Chondrocyte (in vitro differentiated cells): ENCODE measurements at places on chromosomes 12 and 14. TPM values are rescaled to one million over a fixed set of nuclear protein-coding genes. Genes with fewer than 3 reads are reported as not detected.
A peak's percentile ranks its signal among the peaks of the same experiment; 100 is the strongest.

- peaks cover 42% of the 10 kb centered on the region for H3K4me1 ChIP-seq
- H3K27ac ChIP-seq = no peak overlapping the region
- DNase-seq = no peak
- peaks cover 2% of the 10 kb centered on the region for H3K36me3 ChIP-seq
Measured at GRCh38 chr12:46395388-46395787, 22.8 kb upstream of the SLC38A2 start.

CATSPERB gene
- 0.99 to 2.8 TPM (median 2.2 TPM) in 3 replicates for total RNA-seq

DNA sequence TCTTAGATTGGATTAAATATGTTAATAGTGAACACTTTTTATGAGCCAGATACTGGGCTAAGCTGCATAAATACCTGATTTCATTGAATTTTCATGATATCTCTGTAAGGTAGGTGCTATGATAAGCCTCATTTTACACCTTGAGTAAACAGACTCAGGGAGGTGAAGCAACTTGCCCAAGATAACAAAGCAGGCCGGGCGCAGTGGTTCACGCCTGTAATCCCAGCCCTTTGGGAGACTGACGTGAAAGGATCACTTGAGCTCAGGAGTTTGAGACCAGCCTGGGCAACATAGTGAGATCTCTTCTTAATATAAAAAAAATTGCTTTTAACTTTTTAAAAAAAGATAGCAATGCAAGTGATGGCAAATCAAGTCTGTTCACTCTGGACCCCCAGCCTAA is 1.4 kb downstream of the GNB3 start:
- no peak overlapping the region for H3K27ac ChIP-seq
- peaks cover 35% of the 10 kb centered on the region for H3K36me3 ChIP-seq
- no peaks in the 10 kb centered on the region for H3K4me1 ChIP-seq
- no peak overlapping the region for H3K4me3 ChIP-seq
- no peaks in the 10 kb centered on the region for H3K27me3 ChIP-seq

GRCh38 chr12:132592282-132592970 is 18.0 kb downstream of the LRCOL1 start:
- no peaks in the 10 kb centered on the region for H3K36me3 ChIP-seq
- peak overlapping the region; percentile 29 for H3K27ac ChIP-seq
- peaks cover 2% of the 10 kb centered on the region for H3K27me3 ChIP-seq
- H3K4me1 ChIP-seq = peaks cover 21% of the 10 kb centered on the region
- DNase-seq = no peak

NELL2 gene
- total RNA-seq = not detected in 3 replicates

HIF1A gene
- 466 to 676 TPM (median 660 TPM) in 3 replicates for total RNA-seq

GRCh38 chr14:87667659-87668058 is 325.3 kb downstream of the GALC start:
- no peaks in the 10 kb centered on the region for H3K27me3 ChIP-seq
- no peaks in the 10 kb centered on the region for H3K36me3 ChIP-seq
- H3K4me3 ChIP-seq = no peak overlapping the region
- no peak overlapping the region for H3K27ac ChIP-seq
- H3K4me1 ChIP-seq = no peaks in the 10 kb centered on the region
- DNase-seq = no peak

- H3K4me1 ChIP-seq = peaks cover 28% of the 10 kb centered on the region
- H3K27me3 ChIP-seq = no peaks in the 10 kb centered on the region
- no peak overlapping the region for H3K4me3 ChIP-seq
- no peak overlapping the region for H3K27ac ChIP-seq
- peaks cover 3% of the 10 kb centered on the region for H3K36me3 ChIP-seq
- no peak for DNase-seq
Measured at GRCh38 chr12:124004233-124004875, 31.3 kb downstream of the ZNF664 start.

GRCh38 chr12:130775953-130776856 is 60.1 kb upstream of the RIMBP2 start:
- peak overlapping the region; percentile 87 for H3K27ac ChIP-seq
- H3K36me3 ChIP-seq = peaks cover 6% of the 10 kb centered on the region
- H3K4me3 ChIP-seq = peak overlapping the region; percentile 64
- H3K27me3 ChIP-seq = peaks cover under 1% of the 10 kb centered on the region
- peaks cover 26% of the 10 kb centered on the region for H3K4me1 ChIP-seq
- no peak for DNase-seq

MYBPC1 gene
- not detected in 3 replicates for total RNA-seq

DNA sequence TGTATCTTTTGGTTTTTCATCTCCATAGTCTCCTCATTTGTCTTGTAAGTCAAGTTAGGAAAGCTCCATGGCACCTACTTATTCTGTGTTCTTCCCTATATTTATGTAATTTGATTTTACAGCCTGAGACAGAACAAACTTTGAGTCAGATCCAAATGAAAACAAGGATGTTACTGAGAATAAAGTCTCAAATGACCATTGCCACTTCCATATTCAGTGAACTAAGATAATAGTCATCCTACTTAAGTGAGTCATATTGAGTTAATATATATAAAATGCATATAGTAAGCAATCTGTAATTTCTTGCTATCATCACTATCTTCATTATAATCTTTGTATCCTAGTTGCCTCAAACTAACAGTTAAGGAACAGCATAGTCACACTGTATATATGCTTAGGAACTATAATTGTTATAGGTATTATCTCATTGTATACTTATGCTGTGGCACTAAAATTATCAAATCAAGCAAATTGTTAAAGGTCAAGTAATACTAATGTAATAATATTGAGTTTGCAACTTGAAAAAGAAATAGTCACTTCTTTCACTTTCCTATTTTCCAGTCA is 30.8 kb downstream of the TMTC3 start:
- H3K27ac ChIP-seq = peak overlapping the region; percentile 60
- no peak for DNase-seq
- H3K36me3 ChIP-seq = peaks cover 32% of the 10 kb centered on the region
- H3K27me3 ChIP-seq = no peaks in the 10 kb centered on the region
- peaks cover 11% of the 10 kb centered on the region for H3K4me1 ChIP-seq

- H3K27ac ChIP-seq = no peak overlapping the region
- DNase-seq = no peak
- H3K27me3 ChIP-seq = no peaks in the 10 kb centered on the region
- no peaks in the 10 kb centered on the region for H3K36me3 ChIP-seq
- no peak overlapping the region for H3K4me3 ChIP-seq
Measured at GRCh38 chr14:39229222-39229543, 4.5 kb upstream of the MIA2 start.

ANO4 gene
- total RNA-seq = 6.5 to 11.0 TPM (median 9.2 TPM) in 3 replicates

DNA sequence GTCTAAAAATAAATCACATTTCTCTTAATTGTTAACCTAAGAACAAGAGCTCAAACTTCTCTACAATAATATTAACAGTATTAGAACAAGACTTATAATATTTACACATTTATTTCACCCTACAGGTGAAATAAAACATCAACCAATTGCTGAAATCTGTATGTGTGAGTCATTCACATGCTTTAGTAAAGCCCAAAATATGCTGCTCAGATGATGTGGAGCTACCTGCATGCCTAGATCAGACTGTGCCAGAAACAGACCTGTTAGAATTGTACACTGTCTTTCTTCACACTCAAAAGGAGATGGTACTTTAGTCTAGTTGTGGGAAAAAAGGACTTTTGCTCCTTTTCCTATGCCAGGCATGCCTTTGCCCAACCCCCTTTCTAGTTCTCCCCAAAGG is 54.7 kb downstream of the RPS6KA5 start:
- no peaks in the 10 kb centered on the region for H3K4me1 ChIP-seq
- no peak overlapping the region for H3K27ac ChIP-seq

GRCh38 chr14:55599250-55599879 is 19.4 kb downstream of the KTN1 start:
- DNase-seq = no peak
- H3K27me3 ChIP-seq = no peaks in the 10 kb centered on the region
- H3K4me1 ChIP-seq = peaks cover 38% of the 10 kb centered on the region
- no peak overlapping the region for H3K4me3 ChIP-seq
- H3K36me3 ChIP-seq = peaks cover 2% of the 10 kb centered on the region
- no peak overlapping the region for H3K27ac ChIP-seq

DNA sequence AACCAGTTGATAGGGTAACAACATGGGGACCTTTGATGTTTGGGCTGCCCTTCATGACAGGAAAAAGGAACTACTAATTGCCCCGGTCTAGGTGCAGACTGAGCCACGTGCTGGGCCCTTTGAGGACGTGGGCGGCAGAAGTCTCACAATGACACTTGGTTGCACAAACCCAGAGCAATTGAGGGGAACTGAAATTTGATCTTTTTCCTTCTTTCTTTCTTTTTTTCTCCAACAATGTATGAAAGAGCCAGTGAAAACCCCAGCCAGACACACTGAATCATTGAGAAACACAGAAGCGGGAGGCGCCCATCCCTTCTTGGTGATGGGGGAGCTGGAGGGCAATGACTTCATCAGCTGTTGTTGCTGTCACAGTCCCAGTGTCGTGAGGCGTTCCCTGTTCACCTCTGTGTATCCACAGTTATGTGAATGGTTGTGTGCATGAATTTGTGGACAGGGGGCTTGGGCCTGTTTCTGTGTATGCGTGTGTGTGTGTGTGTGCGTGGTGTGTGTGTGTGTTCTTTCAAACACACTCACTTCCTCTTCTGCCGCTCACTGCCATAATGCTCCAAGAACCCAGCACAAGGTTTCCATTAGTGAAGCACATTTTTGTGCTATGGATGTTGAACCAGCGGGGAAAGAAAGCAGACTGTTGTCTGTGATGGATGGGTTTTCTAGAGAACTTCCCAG is 137.5 kb upstream of the CCND2 start:
- H3K4me1 ChIP-seq = peaks cover 13% of the 10 kb centered on the region
- peaks cover 22% of the 10 kb centered on the region for H3K27me3 ChIP-seq
- DNase-seq = no peak

DNA sequence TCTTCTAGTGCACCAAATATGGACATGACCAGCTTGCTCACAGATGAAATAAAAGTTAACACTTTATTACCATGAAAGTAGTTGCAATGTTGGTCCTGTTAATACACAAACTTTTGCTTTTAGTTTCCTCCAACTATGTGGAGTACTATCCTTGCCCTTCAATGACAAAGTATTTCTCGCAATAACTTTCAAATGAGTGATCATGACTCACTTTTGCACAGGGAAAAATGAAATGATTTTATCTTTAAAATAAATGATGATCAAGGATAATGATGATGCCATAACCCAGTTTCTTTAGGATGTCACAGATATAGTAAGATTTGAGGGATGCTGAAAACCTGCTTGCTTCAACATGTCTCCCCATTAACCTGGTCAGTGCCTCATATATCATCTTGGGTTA is 254.0 kb upstream of the KITLG start:
- no peak overlapping the region for H3K27ac ChIP-seq
- peaks cover 4% of the 10 kb centered on the region for H3K36me3 ChIP-seq
- H3K4me3 ChIP-seq = no peak overlapping the region
- DNase-seq = no peak

- no peak for DNase-seq
- no peaks in the 10 kb centered on the region for H3K27me3 ChIP-seq
- H3K27ac ChIP-seq = no peak overlapping the region
- H3K4me1 ChIP-seq = peaks cover 9% of the 10 kb centered on the region
- H3K36me3 ChIP-seq = no peaks in the 10 kb centered on the region
- no peak overlapping the region for H3K4me3 ChIP-seq
Measured at GRCh38 chr12:104387190-104387589, 69.6 kb upstream of the CHST11 start.

DNA sequence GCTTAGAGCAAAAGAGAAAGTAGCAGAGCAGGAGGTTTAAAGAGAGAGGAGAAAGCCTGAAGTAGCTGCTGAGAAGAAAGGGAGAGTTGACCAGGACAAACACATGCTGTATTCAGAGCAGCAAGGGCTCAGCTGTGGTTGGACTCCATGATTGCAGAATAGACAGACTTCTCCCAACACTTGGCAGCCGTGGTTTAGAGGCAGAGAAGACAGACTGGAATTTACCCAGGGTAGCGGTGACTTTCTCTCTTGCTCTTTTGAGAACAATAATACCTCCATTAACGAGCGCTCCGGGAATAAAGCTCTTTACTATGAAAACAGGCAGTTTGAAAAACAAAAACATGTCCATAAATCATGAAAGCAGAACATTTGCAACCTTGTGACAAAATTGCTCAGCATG is 21.4 kb upstream of the IGF1 start:
- no peaks in the 10 kb centered on the region for H3K4me1 ChIP-seq
- H3K27me3 ChIP-seq = peaks cover 17% of the 10 kb centered on the region
- no peak overlapping the region for H3K27ac ChIP-seq
- no peaks in the 10 kb centered on the region for H3K36me3 ChIP-seq

SERPINA10 gene
- not detected in 3 replicates for total RNA-seq

DNA sequence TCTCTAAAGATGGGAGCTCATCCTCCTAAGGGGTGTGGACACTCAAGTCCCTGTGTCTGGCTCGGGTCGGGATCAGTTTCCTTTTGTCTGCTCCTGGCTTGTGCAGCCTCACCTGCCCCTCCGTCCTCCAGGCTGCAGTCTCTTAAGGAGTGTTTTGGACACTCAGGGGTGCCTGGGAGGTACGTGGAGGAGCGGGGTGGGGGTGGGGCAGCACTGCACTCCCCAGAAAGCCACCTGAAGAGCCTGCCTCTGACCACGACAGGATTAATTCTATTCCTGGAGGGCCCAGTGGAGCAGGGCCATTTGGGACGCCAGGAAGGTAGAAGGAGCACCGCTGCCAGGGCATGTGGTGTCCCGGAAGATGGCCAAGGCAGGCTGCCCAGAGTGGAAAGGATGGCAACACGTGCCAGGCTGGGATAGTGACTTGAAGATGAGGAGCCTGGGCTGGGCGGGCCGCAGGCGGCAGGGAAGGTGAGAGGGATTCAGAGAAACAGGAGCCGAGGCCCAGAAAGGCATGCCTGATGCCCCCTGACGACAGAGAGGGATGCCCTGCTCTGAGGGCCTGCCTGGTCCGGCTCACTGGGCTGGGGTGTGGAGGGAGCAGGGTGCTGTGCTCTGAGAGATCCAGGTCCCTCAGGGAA is 14.8 kb upstream of the LRTM2 start:
- peaks cover 32% of the 10 kb centered on the region for H3K4me1 ChIP-seq
- H3K36me3 ChIP-seq = no peaks in the 10 kb centered on the region
- peak; percentile 77 for DNase-seq
- H3K27me3 ChIP-seq = no peaks in the 10 kb centered on the region
- H3K27ac ChIP-seq = no peak overlapping the region

C1RL gene
- 20.3 to 21.0 TPM (median 20.4 TPM) in 3 replicates for total RNA-seq

- H3K4me1 ChIP-seq = no peaks in the 10 kb centered on the region
- H3K27me3 ChIP-seq = peaks cover 2% of the 10 kb centered on the region
- H3K36me3 ChIP-seq = no peaks in the 10 kb centered on the region
- H3K4me3 ChIP-seq = no peak overlapping the region
- H3K27ac ChIP-seq = no peak overlapping the region
Measured at GRCh38 chr12:100184549-100185145, 16.0 kb upstream of the ACTR6 start.

DNA sequence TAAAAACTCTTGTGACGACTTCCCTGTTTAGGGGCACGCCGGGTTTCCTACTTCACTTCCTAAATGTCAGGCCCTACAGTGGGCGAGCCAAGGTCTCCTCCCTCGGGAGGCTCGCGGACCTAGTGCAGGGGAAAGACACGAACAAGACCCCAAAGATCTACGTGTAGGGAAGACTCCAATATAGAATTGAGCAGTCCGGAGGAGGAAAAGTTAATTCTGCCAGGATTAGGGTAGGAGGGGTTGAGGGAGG is 564 bp downstream of the ATXN3 start:
- DNase-seq = no peak
- no peaks in the 10 kb centered on the region for H3K36me3 ChIP-seq
- no peaks in the 10 kb centered on the region for H3K27me3 ChIP-seq
- H3K27ac ChIP-seq = peak overlapping the region; percentile 99
